ENCODE measurements at places on chromosomes 3 and 15.

- no peak for DNase-seq
These were observed 8.9 kb downstream of the GPR149 start for GRCh38 chr3:154421083-154421482.

DNA sequence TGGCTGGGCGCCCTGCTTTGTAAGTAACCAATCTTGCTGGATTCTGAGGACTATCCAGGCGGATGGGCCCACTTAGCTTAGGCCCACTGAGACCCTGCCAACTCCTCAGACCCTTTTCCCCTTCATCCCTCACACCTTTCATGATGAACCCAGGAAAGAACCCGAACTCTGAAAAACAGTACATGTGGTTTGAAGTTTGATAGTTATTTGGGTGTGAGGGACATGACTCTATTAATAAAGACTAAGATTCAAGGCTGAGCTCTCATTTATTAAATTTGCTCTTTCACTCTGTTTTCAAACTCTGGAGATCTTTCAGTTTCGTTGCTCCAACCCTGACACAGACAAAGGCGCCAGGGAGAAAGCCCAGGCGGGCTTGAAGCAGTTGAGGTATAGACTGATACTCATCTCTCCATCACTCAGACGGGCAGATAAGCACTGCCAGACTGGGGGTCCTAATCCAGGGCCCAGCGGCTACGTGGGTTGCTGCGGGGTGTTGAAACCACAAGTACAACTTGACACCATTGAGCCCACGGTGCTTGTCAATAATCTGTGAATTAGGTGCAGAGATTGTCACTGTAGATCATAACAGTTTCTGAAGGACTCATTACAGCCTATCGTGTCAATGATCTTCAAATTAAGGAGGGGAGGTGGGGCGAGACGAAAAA is 7.2 kb upstream of the SOX2 start:
- no peak for DNase-seq

- DNase-seq = peak; percentile 84
These were observed 25.8 kb upstream of the ANXA2 start for GRCh38 chr15:60423537-60423936.

GRCh38 chr15:66221126-66221525 is 32.4 kb downstream of the MEGF11 start:
- no peak for DNase-seq

DNA sequence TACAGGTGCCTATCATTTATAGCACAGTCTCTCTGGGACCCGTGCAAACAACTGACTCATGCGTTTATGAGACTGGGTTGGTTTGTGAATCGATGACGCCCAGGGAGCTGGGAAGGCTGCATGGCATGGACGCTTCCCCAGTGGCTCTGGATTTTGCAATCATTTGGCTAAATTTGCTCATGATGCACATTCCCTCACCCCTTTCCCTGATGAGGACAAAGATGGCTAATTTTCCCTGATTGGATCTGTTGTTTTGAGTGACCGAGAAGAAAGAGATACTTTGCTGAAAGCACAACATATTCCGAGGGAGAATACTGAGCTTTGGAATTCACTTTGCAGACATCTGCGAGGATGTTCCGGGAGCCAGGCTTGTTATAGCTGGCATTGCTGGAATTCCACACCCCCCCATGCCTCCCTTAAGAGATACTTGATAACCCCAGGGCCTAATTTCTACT is 51.1 kb downstream of the CGNL1 start:
- DNase-seq = no peak

DNA sequence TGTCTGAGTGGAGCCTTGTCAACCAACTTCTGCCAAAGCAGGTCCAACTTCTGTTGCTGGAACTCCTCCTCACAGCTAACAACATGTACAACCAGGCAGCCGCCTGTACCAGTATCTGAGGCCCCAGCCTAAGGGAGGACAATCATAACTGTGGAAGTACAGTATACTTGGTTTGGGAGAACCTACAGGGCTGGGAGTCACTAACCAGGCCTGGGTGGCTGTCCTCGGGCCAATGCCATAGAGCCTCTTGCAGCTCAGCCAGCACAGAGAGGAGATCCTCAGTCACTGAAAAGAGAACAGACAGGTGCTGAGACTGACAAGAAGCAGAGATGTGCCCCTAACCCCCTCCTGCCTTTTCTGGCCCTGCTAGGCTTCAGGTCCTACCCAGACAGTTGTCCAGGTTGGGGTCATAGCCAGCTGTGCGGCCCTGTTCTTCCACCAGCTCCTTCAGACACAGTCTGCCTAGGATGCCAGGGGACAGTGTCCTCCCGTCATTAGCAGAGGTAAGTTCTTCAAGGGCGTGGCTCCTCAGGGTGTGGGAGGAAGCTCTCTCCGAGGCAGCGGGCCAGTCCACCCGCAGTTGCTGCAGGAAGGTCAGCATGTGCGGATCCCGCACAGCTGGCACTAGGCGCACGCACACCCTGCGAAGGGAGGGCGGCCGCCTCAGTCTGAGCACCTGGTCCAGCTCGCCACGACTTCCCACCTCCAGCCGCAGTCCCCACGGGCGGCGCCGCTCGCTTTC is 980 bp downstream of the DALRD3 start:
- DNase-seq = no peak

- peak; percentile 89 for DNase-seq
These were observed 13.3 kb downstream of the GRAMD2A start for GRCh38 chr15:72184165-72184811.

DNA sequence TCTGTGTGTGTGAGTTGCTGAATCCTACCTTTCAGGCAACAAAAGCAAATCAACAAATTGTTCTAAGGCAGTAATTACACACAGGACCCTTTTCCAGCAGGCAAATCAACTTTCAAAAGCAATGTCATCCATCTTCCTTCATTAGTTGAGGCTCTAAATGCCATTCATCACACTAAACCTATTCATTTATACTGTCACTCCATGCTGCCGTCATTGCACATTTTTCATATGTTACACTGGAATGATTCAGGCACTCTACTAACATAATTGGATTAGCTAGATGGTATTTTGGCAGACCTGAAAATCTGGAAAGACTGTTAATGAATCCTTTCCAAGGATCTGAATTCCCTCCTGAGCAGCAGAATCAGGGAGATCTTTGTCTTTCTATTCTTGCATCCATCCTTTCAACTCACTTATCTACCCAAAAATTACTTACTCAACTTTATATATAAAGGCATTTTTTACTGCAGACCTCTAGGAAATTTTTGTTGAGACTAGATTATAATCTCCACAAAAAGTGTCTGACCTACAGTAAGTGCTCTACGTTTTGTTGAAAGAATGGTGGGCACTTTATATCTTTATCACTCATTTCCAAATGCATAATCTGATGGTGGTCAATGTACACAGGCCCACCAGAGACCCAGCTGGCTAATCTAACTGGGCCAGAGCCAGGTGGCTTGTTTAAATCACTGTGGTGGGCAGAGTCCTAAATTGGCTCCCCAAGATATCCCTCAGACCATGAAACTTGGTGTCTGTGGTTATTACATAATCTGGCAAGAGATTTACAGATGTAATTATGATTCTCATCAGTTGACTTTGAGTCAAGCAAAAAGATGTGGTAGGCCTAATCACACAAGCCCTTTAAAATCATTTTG is 25.0 kb downstream of the MIX23 start:
- DNase-seq = no peak

- no peak for DNase-seq
These were observed 79.1 kb upstream of the EIF1B start for GRCh38 chr3:40230382-40230781.

GRCh38 chr15:98547741-98548138 is 100.6 kb upstream of the IGF1R start:
- DNase-seq = no peak

DNA sequence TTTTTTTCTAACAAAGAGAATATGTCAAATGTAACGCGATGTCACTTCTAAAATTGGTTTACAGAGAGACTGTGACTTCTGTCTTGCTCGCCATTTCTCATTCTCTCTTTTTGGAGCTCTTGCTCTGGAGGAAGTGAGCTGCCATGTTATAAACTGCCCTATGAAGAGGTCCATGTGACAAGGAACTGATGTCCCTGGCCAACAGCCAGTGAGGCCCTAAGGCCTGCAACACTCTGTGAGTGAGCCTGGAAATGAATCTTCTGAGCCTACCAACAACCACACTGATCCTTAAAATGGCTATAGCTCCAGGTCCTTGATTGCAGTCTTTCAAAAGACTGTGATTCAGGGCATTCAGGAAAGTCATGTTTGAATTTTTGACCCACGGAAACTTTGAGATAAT is 49.9 kb downstream of the NMD3 start:
- no peak for DNase-seq

DNA sequence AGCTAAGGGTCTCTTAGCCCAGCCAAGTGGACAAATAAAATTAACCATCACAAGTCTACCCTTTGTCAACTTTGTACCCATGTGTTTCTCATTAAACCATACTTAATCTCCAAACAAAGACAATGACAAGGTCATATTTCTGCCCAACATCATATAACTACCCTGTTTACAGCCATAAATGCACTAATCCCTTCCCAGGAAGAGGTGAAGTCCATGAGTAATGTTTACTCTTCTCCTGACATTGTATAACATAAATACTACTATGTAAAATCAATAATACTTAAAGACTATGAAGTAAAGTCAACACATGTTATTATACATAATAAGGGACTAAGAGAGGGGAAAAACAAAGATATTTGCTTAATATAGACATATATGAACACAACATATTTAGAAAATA is 38.5 kb upstream of the FAN1 start:
- no peak for DNase-seq

GRCh38 chr3:96959901-96960641 is 145.7 kb downstream of the EPHA6 start:
- no peak for DNase-seq

DNA sequence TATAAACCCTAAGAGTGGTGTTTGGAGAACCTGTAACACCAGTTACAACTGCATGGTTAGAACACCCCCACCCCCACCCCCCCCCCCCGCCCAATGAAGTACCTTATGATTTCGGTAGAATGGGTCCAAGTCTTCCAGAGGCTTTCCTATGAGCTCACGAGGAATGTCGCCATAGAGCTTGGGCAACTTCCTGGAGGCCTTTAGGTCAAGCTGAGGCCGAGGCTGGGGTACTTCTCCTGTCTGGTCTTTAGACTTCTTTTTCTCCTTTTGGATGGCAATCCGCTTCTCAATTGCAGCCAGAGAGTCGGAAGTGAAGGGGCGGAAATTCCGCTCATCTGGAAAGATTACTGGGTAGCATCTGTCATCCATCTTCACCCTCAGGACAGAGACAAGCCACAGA is 101.8 kb downstream of the SCN11A start:
- DNase-seq = no peak

- no peak for DNase-seq
These were observed 16.9 kb downstream of the VPS18 start for GRCh38 chr15:40911141-40911540.

- no peak for DNase-seq
These were observed 76.9 kb downstream of the PIK3R4 start for GRCh38 chr3:130669740-130670139.

GRCh38 chr15:31367730-31368344 is 41.2 kb downstream of the KLF13 start:
- DNase-seq = no peak

- no peak for DNase-seq
These were observed 3.2 kb downstream of the TNIK start for GRCh38 chr3:171456765-171457606.

GRCh38 chr15:45943240-45943639 is 308.4 kb downstream of the SQOR start:
- no peak for DNase-seq

DNA sequence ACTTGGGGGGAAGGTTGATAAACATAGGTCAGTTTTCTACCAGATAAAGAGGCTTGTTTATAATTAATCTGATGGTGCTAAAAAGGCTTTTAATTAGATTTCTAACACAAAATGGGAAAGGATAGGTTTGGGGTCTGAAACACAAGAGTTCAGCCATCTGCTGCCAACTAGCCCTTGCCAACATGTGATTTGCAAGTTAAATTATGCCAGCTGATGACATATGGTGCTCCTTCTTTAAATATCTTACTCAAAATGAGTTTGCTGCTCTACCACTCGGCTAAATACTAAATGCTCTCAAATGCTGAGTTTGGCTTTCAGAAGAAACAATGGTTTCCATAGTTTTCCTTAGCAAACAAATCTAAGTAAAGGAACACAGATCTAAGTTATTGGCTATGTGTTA is 557.8 kb upstream of the CCDC54 start:
- DNase-seq = no peak

GRCh38 chr3:190323246-190323626 is 990 bp upstream of the CLDN1 start:
- peak; percentile 19 for DNase-seq

DNA sequence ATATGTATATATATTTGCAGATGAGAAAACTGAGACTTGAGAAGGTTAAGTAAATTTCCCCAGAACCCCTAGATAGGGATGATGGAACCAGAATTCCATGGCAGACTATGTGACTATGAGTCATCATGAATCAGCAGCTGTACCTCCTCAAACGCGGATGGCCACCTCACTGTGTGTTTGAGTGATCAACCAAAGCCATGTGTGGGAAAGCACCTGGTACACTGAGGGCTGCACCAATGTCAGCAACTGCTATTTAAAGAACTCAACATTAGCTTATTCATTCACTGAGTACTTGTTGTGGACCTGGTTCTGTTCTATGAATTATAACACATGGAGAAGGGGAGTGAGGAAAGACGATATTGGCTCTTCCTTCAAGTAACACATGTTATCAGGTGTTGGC is 377.0 kb downstream of the GAP43 start:
- DNase-seq = no peak

- DNase-seq = no peak
These were observed 124.0 kb downstream of the MEGF11 start for GRCh38 chr15:66129586-66129985.

Data from PC-9 (cell line).